ENCODE measurements at places on chromosomes 11 and 22.

- no peak for DNase-seq
These were observed 33.4 kb downstream of the CD82 start for GRCh38 chr11:44598831-44599230.

DNA sequence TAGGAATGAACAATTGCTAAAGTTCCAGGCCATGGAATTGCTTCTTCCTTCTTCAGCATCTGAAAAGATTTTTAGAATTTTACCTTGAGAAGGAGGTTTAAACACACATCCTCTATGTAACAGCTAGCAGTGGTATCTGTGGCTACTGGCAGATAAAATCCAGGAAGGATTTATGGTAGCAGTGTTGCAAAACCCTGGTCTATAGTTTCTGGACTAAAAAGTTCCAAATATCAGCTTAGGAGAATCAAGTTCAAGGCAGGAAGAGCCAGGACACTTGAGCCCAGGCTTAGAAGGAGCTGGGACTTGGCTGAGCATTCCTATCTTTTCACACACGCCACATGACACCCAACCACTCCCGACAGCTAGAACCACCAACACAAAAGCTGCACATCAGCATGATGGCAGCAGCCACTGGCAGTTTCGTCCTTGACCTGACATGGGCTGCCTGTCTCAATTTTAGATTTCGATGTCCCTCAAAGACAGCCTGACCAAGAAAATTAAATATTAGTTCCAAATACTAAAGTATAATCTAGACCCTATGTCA is 14.1 kb downstream of the LARGE2 start:
- DNase-seq: no peak

DNA sequence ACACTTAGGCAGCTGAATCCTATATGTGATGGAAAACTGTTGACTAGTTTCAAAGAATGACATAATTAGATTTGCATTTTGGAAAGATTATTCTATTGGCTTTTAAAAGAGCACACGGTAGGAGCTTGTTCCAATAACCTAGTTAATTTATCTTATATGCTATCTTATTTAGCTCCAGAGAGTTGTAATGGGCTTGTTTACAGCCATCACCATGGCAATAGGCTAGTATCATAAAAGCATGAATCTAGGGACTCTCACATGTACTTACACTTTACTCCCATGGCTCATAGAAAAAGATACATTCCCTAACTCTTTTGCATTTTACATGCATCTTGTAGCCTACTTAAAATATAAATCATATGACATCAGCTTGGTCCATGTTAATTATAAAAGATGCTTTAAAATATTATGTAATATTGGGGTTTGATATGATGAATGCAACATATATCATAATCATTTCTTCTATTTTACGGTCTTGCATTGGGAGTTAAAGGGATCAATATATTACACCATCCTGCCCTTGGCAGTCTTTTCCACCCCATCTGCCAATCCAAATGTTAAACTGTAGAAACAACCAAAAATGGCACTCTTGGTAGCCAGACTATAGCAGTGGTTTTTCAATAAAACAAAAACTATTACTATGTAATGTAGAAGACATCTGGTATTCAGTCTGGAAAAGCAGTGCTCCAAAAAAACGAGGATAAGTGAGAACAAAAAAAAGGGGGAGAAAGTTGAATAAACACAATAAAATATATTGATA is 2254.0 kb downstream of the LRRC4C start:
- DNase-seq: no peak

DNA sequence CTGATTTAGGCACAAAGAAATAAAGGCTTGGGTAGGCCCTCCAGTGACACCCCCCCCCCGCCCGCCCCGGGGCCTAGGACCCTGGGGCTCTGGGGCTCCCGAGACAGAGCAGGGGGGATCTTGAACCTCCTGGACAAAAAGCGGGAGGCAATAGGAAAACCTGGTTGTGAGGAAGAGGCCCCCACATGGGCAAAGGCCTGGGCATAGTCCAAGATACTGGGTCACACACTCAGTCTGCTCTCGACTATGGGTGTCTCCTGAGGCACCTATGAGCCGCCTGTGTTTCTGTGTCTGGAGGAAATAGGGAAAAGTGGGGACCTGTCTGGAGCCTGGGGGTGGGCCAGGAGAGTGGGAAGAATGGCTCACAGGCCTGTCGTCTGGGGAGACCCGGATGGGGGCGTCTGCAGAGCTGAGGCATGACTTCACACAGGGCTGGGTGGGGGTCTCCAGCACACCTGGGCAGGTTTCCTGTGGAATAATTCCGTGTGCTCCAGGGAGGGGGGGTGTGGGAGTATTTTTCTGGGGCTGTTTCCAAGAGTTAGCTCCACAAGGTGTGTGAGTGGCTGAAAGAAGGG is 2.4 kb upstream of the MN1 start:
- DNase-seq: no peak

- DNase-seq: no peak
These were observed 49.7 kb upstream of the EMID1 start for GRCh38 chr22:29155966-29156365.

DNA sequence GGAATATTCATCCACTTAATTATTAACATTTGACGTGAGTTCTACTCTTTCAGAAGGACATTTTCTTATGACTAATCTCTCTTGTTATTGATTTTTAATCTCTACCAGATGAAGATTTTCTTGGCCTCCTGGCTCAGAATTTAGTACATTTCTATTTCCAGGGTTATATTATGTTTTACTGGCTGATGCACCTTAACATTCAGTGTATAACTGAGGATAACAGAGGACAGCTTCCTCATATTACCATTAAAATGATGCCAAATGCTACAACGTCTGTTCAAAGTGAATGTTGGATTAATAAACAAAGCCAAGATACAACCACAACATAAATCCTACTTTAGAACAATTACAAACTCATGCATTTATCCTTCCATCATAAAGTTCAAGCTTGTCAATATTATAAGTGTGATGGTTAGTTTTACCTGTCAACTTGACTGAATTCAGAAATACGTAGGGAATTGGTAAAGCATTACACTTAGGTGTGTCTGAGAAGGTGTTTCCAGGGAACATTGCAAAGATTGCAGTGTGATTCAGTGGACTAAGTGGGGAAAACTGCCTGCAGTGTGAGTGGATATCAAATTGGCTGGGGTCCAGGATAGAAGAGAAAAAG is 485.2 kb downstream of the LRRC4C start:
- DNase-seq: no peak

GRCh38 chr11:15947681-15948648 is 408.4 kb downstream of the SOX6 start:
- no peak for DNase-seq

DNA sequence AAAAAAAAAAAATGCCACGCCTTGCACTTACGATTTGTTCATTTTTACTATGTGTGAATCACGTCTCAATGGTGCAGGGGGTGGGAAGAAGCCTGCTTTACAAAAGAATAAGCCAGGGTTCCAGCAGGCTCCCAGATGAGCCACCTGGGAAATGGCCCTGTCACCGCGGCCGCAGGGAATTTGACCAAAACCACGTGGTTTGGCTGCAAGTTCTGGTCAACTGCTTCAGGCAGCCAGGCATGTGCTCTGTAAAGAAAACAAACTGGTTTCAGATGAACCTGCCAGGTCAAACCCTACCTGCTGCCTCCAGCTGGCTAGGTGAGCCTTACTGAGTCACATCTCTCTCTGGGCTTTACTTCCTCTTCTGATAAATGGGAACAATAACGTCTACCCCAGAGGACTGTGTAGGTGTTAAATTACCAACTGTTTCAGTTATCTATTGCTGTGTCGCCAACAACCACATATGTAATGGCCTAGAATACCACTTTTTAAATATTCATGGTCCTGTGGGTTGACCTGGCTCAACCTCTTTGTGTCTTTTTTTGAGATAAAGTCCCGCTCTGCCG is 30.5 kb upstream of the GCAT start:
- no peak for DNase-seq

DNA sequence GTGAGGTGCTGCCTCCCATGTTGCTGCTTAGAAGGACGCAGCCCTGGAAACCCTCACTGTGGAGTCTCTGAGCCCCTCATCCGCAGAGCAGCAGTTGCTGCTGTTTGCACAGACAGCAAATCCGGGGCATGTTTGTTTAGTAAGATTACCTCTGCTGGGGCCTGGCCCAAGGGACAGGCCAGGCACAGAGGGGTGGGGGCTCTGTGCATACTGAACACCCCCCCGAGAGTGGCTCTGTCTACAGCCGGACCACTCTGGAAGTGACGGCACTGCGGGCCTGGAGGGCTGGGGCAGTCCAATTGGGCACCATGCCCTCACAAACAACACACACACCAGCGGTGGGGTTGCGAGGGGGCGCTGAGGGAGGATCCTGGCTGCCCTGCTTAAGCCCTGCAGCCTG is 22.9 kb upstream of the CCDC188 start:
- DNase-seq: no peak

- DNase-seq: no peak
These were observed 4.4 kb upstream of the MMP1 start for GRCh38 chr11:102802341-102802740.

GRCh38 chr11:64124147-64124546 is 41.8 kb downstream of the MACROD1 start:
- DNase-seq: no peak

GRCh38 chr22:45045208-45045607 is 35.4 kb upstream of the PHF21B start:
- no peak for DNase-seq

GRCh38 chr11:86753459-86753858 is 46.9 kb upstream of the PRSS23 start:
- DNase-seq: no peak

DNA sequence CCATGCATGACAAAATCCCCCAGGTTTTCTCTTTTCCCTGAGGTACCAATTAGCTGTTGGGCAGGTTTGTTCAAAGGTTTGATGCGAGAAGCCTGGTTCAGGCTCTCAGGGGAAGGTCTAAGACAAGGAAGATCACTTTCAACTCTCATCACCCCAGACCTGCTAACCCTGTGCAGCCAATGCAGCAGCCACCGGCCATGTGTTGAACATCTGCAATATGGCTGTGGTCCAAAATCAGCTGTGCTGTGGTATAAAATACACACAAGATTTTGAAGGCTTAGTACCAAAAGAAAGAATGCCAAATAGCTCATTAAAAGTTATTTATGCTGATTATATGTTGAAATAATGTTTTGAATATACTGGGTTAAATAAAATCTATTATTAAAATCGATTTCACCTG is 58.5 kb downstream of the SMCO4 start:
- no peak for DNase-seq

DNA sequence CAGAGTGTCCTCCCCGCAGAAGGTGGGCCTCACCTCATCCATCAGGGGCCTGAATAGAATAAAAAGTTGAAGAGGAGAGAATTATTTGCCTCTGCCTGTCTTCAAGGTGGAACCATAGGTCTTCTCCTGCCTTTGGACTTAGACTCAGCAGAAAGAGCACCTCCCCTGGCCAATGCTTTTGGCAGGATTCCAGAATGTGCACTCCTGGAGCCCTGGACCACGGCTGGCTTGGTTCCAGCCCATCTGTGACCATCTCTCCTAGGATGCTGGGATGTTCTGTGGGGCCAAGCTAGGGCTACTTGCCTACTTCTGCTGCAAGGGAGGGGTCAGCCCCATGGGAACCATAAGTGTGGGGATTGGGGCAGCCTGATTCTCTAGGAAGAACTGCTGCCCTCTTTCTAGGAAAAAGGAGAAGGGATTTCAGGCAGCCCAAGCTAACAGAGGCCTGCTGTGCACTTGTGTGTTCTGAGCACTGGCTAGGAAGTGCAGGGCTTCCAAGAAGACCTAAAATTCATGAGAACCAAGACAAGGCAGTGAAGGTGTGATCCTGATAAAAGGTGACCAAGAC is 32.2 kb upstream of the SHANK2 start:
- no peak for DNase-seq

DNA sequence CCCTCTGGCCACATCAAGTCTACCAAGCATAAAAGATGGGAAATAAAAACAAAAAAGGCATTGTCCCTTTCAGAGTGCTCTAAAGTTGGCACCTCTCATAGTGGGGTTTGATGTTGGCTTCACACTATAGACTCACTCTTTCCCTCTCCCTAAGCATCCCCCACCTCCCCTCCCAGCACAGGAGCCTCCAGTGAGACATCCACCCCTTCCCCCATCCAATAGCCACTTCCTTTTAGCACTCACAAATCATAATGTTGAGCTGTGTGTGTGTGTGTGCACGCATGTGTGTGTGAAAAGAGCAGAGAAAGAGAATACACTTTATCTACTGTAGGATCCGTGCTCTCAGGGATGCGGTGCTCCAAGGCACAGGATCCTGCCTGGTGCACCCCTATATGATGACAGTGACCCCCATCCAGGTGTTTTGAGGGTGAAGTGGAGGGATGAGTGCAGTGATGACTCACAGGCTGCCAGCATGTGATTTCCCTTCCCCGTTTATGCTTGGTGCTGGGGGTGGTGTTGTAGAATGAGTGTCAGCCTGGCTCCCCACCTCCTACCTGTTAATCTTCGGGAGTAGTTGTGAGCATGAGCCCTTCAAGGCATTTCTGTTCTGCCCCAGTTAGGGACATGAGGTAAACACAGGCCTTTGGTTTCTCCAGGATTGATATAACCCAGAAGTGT is 235.2 kb upstream of the B3GAT1 start:
- DNase-seq: no peak
